Bronchial epithelial cell (primary cell): ENCODE measurements at places on chromosomes 12 and 14.

DNA sequence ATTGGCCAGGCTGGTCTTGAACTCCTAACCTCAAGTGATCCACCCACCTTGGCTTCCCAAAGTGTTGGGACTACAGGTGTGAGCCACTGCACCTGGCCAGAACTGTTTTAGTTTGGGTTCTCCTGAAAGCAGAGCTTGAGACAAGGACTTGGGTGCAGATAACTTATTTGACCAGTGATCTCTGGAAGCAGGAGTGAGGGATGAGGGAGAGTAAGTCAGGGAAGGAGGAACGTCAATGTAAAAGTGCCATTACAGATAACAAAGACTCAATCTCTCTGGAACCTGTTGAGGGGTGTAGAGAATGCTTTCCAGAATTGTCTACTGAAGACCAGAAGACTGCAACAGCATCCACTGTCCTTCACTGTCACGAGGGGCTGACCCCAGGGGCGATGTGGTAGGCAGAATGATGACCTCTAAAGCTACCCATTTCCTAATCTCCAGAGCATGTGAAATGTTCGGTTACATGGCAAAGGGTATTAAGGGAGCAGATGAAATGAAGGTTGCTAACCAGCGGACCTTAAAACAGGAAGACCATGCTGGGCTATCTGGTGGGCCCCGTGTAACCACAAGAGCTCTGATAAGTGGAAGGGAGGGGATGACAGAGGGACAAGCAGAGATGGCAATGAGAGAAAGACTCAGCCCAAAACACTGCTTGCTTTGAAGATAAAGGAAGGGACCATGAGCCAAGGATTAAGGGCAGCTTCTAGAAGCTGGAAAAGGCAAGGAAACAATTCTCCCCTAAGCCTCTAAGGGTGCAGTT lies 207.8 kb downstream of the RBM19 start:
- no peak for DNase-seq

GRCh38 chr14:99320105-99320572 lies 48.1 kb upstream of the BCL11B start:
- peak; percentile 26 for DNase-seq

- DNase-seq = no peak
Observed at GRCh38 chr14:24315807-24316596, 4.7 kb downstream of the LTB4R start.

- no peak for DNase-seq
Observed at GRCh38 chr12:63149909-63150712, 890 bp downstream of the AVPR1A start.

DNA sequence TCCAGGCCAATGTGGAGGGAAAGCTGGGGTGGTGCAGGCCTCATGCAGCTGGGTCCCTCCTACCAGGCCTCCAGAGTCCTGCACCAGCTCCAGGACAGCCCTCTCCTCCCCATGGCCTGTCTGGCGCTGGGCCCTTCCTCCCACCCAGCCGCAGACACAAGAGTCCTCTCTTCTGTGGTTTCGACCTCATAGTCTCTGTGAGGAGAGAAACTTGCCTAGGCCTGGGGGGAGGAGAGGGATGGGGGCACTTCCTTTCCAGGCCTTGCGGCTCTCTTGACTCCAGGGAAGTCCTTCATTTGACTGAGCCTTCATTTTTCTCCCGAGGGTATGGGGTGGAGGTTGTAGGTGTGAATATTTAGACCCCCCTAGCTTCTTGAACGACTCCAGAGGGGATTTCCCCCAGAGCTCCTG lies 2.3 kb downstream of the MMP14 start:
- DNase-seq = peak; percentile 44

DNA sequence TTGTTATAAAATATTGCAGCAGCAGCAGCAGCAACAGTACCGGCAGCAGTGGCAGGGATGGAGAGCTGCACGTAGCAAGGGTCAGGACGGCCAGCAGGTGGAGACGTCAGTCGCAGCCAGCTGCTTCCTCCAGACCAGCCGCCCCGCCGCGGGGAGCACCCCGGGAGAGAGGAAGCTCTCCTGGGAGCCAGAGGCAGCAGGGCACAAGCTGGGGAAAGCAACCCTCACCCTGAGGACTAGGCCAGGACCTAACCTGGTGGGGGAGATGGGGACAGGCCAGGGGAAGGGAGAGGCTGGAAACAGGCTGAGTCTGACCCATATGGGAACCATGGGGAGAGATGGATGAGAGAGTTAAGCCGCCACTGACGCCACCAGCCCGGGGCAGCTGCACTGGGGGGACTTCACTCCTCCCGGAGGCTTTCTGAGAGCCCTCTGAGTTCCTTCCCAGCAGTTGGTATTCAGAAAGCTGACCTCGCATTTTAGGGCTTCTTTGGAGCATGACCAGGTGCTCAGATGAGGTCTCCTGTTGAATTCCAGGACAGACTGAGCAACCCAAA lies 56.3 kb downstream of the SPTB start:
- DNase-seq = peak; percentile 43

- no peak for DNase-seq
Observed at GRCh38 chr14:43361751-43362150, 1145.3 kb downstream of the FSCB start.

GRCh38 chr12:80299976-80300375 lies 144.1 kb upstream of the PTPRQ start:
- no peak for DNase-seq

- no peak for DNase-seq
Observed at GRCh38 chr12:29742646-29743045, 41.1 kb downstream of the TMTC1 start.

DNA sequence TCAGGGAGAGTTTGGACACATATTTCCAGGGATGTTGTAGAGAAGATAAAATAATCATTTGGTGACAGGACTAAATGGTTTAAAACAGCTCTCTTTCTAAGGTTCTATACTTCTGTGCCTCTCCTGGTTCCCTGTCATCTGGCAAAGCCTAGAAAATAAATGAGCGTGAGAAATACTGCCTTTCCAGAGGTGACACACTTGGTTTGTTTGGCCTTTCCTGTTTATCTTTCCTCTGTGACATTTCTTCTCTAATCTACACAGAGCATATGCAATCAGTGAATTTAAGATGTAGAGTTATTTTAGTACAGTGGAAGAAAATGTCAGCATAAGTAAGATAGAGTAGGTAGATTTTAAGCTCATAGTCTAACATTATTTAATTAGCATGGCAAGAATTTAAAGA lies 22.0 kb upstream of the SSTR1 start:
- DNase-seq = no peak

GRCh38 chr14:78278464-78279250 lies 108.5 kb downstream of the NRXN3 start:
- peak; percentile 55 for DNase-seq

GRCh38 chr14:80946797-80947196 lies 5.3 kb upstream of the CEP128 start:
- no peak for DNase-seq

DNA sequence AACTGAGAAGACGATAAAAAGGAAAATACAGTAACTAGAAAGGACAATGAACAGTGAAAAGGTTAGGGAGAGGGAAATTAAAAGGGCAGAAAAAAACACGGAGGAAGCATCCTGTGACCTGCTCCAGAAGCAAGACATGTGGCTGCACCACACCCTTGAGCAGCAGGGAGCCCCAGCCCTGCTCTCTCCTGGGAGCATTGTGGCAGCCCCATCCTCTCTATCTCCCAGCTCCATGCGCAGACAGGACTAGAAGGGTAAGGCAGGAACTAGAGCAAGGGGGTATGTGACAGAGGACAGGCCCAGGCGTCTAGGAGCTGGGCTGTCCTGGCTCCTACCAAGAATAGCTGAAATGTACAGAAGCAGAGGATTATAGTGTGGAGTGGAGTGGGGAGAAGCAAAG lies 38.6 kb upstream of the SMUG1 start:
- DNase-seq = no peak

- no peak for DNase-seq
Observed at GRCh38 chr12:51625370-51625769, 34.3 kb downstream of the SCN8A start.

- no peak for DNase-seq
Observed at GRCh38 chr12:124347805-124348658, 53.1 kb downstream of the RFLNA start.

- DNase-seq = peak; percentile 80
Observed at GRCh38 chr12:55720894-55721444, 776 bp downstream of the RDH5 start.

DNA sequence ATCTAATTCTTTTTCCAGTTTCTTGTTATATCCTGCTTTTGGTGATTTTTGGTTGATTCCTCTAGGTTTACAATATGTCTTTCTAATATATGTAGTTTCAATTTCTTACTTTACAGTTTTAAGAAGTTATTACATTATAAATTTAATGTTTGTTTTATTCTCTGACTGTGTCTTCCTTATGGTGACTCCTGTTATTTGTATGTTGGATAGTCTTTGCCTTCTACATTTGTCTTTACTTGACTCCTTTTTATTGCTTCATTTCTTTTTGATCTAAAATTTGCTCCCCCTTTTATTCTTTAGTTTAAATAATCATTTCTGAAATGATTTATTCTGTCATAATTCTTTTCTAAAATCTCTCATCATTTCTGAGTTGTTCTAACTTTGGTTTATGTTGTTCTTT lies 125.8 kb downstream of the CCDC91 start:
- DNase-seq = no peak

GRCh38 chr12:92702754-92703679 lies at the start of gene PLEKHG7:
Gene PLEKHG7 (plus strand): TSS chr12:92702989. CDS start chr12:92706632, 3,643 bp downstream.
- DNase-seq = peak; percentile 41

GRCh38 chr14:51327376-51327775 lies 87.3 kb downstream of the TMX1 start:
- peak; percentile 33 for DNase-seq

DNA sequence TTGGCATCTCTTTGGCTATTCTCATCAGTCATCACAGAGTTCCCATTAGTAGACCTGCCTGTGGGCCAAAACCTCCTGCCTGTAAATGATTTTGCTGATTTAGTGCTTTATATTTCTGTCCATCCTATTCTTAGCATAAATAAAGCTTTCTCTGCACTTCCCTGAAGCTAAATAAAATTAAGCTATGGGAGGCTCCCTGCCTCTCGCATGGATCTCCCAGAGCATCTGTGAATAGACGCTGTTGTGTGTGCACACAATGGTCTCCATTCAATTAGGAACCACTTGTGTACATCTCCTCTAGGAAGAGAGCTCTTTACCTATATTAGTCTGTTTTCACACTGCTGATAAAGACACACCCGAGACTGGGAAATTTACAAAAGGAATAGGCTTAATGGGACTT lies 80.4 kb downstream of the PPFIBP1 start:
- no peak for DNase-seq

DNA sequence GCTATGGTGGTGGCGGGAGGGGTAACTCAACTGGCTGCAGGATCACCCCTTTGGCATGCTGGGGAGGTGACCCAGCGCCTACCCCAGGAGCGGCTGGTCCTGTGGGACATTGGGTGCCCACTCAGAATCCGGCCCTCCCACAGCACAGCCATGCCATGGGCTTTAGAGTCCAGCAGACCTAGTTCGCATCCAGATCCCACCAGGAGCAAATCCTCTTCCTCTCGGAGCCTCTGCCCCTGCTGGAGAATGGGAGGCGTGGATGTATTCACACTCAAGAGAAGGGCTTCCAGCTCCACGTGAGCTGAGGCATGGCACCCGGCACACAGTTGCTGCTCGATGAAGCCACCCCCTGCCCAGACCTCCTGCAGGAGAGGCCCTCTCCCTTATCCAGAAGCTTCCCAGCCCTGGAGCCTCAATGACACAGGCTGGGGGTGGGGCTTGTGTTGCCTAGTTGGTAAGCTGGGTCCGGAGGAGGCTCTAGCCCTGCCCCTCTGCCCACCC lies 17.7 kb downstream of the FAM222A start:
- DNase-seq = no peak

GRCh38 chr12:99004799-99005466 lies 359.8 kb downstream of the APAF1 start:
- DNase-seq = no peak

GRCh38 chr12:3647504-3647903 lies 105.4 kb downstream of the CRACR2A start:
- DNase-seq = no peak

DNA sequence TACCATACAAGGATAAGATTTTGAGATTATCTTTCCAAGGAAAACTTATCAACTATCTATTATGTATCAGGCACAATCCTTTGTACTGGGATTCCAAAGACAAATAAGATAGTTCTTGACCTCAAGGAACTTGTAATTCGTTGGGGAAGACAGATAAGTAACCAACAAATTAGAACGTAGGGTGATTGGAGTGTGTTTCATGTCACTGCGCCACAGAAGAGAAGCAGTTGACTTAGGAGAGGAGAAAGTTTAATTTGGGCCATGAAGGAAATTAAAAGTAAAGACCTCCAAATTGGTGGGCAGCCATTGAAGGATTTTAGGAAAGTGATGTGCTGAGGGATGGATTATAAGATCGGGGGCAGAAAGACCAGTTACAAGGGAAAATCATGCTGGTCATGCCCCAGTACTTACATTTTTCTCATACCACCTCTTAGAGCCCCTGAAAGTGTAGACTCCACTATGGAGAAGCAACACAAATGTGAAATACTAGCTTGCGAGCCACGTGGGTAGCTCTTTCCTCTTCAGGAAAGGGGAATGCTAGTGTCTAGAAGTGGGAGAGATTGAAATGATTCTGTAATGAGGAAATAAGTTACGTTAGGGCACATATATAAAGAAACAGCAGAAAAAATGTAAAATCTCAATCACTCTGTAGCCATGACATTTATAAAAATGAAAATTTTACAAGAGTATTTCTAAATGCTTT lies 148.7 kb downstream of the ETV6 start:
- no peak for DNase-seq

GRCh38 chr12:614411-614970 lies 48.8 kb downstream of the NINJ2 start:
- peak; percentile 91 for DNase-seq

DNA sequence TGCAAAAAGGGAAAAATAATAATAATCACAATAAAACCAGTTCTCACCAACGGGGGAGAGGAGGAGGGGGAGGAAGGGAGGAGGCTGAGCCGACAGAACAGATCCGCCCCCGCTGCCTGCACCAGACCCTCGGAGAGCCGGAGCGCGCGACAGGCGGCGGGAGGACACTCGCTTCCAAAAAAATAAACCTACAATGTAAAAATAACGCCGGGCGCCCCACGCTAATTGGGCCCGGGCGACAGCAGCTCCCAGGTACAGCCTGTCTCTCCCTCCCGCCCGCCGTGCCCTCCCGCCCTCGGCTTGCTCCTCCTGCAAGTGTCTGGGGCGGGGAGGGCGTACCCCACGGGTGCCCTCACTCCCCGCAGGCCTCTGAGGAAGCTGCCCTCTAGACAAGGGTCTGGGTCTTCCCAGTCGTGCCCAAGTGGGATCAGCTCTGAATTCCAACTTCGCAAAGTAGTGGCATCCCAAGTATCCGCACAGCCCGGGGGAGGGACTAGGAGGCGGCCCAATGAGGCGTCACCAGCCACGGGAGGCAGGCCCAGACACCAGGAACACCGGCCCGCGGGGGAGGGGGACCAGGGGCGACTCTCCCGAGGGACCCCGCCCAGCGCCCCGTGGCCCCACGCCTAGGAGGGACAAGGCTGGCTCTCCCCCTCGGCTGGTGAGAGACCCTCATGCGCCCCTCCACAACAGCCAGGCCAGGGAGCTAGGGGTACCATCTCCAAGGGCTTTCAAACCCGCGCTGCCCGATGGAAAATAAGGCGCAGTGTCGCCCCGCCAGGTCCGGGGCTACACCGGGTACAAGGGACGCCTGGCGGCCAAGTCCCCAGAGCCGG lies 1.0 kb downstream of the NCOR2 start:
- peak; percentile 55 for DNase-seq

GRCh38 chr14:58439476-58439875 lies 12.0 kb downstream of the KIAA0586 start:
- DNase-seq = no peak
